ENCODE measurements at places on chromosomes 13 and 19.

DNA sequence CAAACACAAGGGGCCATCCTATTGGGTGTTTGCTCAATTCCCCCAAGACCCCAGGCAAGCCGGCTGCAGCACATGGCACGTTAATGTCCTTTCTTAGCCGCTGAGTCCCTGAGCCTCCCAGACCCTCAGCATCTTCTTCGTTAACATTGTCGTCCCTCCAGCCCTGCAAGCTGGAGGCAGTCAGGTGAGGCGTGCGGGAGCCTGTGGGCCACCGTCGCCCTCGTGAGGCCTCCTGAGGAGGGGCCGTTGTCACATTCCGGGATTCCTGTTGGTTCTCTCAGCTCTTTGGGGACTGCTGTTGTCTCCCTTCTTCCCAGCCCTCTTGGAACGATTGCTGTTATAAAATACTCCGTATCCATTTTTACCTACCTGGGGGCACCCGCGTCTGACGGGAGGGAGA lies 140.6 kb downstream of the KDM4B start:
- no peak for DNase-seq

DNA sequence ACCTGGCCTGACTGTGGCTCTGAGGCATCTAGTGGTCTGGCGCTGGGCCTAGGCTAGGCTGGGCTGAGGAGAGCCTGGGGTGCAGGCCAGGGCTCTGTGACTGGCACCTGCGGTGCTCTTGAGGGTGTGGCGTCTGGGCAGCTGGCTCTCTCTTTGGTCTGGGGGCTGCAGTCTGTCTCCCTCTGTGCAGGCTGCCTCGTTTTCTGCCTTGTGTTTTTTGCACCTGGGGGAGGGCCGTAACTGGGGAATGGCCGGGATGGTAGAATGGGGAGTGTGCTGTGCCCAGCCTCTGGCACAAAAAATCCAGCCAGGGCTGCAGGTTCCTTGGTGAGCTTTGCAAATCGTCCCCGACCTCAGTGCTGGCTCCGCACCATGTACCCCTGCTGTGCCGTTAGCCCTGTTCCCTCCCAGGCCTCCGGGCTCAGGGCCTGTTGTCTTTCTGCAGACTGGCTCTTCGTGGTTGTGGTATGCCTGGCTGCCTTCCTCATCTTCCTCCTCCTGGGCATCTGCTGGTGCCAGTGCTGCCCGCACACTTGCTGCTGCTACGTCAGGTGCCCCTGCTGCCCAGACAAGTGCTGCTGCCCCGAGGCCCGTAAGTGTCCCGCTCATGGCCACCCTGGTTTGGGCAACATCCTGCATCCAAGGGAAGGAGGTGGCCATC lies 6.5 kb upstream of the USF2 start:
- DNase-seq, result no peak

DNA sequence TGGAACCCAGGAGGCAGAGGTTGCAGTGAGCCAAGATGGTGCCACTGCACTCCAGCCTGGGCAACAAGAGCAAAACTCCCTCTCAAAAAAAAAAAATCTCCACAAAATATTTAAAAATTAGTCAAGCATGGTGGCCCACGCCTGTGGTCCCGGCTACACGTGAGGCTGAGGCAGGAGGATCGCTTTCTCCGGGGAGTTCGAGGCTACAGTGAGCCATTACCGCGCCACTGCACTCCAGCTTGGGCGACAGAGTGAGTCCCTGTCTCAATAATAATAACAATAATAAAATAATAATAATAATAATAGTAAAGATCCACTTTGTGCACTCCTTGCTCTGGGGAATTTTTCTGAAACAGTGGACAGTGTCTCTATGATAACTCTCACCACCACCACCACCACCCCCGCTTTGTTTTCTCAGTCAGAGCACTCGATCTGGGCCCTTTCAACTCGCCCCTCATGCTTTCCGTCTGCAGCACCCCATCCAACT lies 8.7 kb downstream of the NAPSA start:
- no peak for DNase-seq

GRCh38 chr13:21465710-21466160 lies 6.6 kb upstream of the ZDHHC20 start:
- DNase-seq, result no peak

- DNase-seq, result no peak
Measured at GRCh38 chr13:25795277-25795676, 256.5 kb downstream of the SHISA2 start.

GRCh38 chr13:103140001-103140671 lies 73.9 kb upstream of the SLC10A2 start:
- peak; percentile 33 for DNase-seq

DNA sequence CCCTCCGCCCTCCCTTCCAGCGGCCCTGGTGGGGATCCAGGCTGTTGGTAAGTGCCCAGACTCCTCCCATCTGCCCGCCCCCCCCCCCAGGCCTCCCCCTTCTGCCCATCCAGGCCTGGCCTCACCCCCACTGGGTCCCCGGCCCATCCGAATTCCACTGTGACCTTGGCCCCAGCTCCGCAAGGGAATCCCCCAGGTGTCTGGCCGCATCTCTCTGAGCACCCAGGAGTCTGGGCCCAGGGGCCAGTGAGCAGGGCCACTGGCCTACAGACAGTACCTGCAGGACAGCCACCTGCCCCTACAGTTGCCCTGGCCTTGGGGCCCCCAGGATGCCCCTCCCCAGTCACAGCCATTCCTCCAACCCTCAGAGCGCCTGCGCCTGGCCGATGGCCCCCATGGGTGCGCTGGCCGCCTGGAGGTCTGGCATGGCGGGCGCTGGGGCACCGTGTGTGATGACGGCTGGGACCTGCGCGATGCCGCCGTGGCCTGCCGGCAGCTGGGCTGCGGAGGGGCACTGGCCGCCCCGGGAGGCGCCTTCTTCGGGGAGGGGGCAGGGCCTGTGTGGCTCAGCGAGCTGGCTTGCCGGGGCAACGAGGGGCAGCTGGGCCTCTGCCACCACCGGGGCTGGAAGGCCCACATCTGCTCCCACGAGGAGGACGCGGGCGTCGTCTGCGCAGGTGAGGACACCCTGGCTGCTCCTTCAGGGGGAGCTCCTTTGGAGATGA lies 912 bp downstream of the SSC5D start:
- no peak for DNase-seq

DNA sequence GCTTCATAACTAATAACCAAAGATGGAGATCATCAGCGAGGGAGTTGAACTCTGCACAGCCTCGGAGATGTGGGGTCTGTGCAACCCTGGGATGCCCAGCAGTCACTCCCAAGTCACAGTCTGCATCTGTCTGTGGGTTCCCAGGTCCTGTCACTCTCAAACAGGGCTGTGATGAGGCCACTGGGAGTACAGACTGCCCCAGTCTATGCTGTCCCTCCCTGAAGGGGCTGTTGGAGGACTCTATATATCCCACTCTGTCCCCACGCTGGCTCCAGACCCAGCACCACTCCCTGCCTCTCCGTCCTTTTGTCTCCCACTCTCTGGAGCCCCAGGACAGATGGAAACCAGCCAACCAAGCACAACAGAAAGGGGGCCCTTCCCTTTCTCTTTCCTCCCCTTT lies 26.2 kb upstream of the C13orf42 start:
- no peak for DNase-seq

GRCh38 chr19:10316229-10317044 lies 622 bp upstream of the FDX2 start:
- DNase-seq, result no peak

- peak; percentile 75 for DNase-seq
Measured at GRCh38 chr13:39776439-39776838, 121.0 kb downstream of the COG6 start.

DNA sequence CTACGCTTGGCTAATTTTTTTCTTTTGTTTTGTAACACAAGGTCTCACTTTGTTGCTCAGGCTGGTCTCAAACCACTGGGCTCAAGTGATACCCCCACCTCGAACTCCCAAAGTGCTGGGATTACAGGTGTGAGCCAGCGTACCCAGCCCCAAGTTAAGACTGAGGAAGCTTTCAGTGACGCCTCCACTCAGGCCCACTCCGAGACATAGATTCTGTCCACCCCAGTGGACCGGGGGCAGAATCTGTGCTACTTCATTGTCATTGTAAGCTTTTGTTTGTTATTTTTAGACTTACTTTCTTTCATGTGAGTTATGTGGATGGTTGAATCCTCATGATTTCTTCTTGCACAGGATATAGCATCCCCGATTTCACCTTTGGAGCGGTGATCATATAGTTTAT lies 156.9 kb upstream of the TSHZ3 start:
- no peak for DNase-seq

- DNase-seq, result no peak
Measured at GRCh38 chr13:43964698-43965458, 85.2 kb downstream of the LACC1 start.

GRCh38 chr19:23774524-23774971 lies 15.9 kb upstream of the ZNF681 start:
- peak; percentile 36 for DNase-seq

DNA sequence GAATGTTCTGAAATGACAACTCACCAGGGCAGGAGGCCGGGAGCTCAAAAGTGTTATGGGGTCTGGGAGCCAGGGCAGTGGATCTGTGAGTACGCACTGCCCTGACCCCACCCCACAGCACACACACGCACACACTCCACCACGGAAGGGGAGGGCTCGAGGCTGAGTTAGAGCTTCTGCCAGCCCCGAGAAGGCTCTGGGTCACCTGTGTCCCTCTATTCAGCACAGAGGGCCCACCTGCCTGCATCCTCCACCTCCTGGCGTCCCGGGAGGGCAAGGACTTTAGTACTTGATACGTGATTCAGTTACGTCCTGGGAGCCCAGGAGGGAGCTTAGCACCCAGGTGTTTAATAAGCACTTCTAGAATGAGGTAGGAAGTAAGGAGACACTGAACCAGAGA lies 190.0 kb upstream of the GPR12 start:
- no peak for DNase-seq

DNA sequence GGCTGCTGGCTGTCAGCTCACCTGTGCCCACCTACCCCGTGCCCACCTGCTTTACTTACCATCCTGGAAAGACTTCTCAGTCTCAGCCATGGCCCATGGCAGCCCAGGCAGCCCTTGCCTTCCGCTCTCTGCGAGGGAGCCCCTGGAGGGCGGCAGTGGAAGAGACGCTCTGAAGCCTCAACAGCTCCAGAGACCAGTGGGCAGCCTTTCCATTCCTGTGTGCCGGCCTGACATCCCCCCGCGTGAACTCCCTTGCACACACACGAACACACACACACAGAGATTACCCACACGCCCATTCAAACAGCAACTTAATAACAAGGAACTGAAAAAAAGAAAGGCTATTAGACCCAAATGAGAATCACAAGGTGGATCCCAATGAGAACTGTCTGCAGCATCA lies 14.2 kb upstream of the RASA3 start:
- DNase-seq, result no peak

DNA sequence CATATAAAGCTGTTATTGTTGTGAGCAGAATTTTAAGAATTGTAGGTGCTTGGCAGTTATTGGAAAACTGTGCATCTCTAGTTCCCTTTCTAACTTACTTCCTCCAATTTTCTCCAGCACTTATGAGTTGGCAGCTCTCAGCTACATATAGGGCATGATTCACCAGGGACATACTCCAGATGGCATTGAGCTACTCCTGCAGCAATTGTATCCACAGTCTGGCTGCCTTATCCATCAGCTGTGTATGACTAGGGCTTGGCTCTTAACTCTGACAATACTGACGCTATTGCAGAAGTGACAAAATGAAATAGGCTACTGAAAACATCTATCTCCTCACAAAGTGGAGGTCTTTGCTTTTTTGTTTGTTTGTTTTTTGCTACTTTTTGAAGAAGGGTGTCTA lies 276.7 kb downstream of the POU4F1 start:
- no peak for DNase-seq

GRCh38 chr19:48608798-48609263 lies 2.3 kb downstream of the SPACA4 start:
- no peak for DNase-seq

- no peak for DNase-seq
Measured at GRCh38 chr13:27619728-27620376, 477 bp downstream of the LNX2 start.

- no peak for DNase-seq
Measured at GRCh38 chr13:46947425-46948191, 50.8 kb upstream of the HTR2A start.

GRCh38 chr13:108950333-108951010 lies 321.1 kb downstream of the MYO16 start:
- DNase-seq, result no peak

DNA sequence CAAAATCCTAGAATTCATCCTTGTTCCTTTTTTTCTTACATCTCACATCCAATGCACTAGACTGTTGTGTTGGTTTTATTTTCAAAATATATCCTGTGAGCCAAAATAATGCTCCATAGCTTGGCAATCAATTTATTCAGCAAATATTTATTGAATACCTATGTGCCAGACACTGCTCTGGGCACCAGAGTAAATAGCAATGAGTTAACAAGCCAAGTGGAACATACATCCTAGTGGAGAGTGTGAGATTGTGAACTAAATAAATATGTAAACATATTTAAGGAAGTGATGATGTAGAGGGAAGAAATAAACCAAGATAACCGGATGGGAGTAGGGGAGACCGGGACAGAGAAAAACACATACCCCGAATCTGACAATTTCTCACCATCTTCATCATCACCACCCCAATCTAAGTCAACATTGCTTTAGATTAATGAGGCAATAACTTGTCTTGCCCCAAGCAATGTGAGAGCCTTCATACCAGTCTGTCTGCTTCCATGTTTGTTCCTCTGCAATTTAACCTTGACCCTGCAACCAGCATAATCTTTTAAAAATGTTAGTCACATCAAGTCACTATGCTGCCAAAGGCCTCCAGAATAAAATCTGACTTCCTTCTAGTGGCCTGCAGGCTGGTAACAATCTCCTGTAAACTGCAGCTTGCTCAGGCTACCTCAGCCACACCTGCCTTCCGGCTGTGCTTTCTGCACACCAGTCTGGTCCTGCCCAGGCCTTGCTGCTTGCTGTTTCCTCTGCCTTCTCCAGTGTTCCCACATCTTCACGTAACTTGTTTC lies 199.2 kb downstream of the DLEU7 start:
- DNase-seq, result peak; percentile 73

DNA sequence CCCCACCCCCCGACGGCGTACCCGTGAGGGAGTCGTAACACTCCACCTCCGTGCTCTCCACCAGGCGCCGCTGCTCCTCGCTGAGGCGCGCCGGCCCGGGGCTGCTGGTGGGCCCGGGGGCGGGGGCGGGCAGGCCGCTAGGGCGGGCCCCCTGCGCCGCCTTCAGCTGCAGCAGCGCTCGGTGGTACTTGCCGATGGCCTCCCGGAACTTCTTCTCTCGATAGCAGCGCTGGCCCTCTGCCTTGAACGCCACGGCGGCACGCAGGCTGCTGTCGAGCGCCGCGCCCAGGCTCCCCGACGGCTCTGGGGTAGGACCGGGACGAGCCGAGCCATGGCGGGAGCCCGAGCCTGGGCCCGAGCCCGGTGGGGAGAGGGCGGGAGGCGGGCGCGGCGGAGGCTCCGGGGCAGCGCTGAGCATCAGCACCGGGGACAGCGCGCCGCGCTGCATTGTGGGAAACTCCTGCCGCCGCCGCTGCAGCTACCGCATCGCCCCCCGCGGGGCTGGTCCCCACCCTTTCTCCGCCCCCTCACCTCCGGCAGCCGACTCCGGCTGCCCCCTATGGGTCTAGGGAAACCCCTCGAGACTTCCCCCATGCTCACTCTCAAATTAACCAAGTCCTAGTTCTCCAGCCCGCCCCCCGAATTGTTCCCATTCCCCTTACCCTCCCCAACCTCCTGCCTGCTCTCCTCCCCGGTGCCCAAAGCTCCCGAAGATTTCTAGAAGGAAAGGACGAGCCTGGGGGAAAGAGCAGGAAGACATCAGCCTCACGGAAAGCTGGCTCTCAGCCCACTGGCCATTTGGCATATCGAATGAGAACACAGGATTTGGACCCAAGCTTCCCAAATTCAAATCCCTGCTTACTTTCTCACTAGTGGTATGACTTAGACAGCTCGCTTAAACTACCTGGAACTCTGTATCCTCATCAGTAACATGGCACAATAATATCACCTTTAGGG lies at the start of gene TTC9B:
Gene TTC9B (minus strand): TSS at position 451 of the 957 bp plus-strand sequence. CDS start 3 bp downstream, at position 448.
- peak; percentile 14 for DNase-seq
